Stimulated activated CD8-positive, alpha-beta memory T cell treated with anti-CD3 and anti-CD28 coated beads, Interleukin-12 subunit alpha, Interleukin-12 subunit beta, amount 100 ng/mL, for 4 hours (primary cell): ENCODE measurements at places on chromosomes 16 and 17.

GRCh38 chr17:58330997-58331814 is 2.6 kb upstream of the TSPOAP1 start:
- DNase-seq, result peak; percentile 72

DNA sequence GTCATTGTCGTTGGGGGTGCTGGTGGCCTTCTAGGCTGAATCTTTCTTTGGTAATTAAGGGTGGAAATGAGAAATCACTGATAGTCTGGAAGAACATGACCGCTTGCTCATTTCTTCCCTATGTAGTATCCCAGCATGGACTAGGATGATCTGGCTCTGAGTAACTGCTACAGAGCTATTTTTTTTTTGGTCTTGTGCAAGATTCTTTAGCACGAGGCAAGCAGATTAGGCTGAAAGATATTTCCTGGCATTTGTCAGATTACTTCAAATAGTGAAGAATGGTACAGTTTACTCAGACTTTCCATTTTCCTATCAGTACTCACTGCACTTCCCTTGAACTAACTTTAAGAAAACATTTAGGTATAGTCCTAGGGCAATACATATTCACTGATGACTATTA is 89.0 kb downstream of the SYCE1L start:
- DNase-seq, result no peak

- no peak for DNase-seq
Observed at GRCh38 chr16:85258166-85258565, 145.9 kb upstream of the CIBAR2 start.

DNA sequence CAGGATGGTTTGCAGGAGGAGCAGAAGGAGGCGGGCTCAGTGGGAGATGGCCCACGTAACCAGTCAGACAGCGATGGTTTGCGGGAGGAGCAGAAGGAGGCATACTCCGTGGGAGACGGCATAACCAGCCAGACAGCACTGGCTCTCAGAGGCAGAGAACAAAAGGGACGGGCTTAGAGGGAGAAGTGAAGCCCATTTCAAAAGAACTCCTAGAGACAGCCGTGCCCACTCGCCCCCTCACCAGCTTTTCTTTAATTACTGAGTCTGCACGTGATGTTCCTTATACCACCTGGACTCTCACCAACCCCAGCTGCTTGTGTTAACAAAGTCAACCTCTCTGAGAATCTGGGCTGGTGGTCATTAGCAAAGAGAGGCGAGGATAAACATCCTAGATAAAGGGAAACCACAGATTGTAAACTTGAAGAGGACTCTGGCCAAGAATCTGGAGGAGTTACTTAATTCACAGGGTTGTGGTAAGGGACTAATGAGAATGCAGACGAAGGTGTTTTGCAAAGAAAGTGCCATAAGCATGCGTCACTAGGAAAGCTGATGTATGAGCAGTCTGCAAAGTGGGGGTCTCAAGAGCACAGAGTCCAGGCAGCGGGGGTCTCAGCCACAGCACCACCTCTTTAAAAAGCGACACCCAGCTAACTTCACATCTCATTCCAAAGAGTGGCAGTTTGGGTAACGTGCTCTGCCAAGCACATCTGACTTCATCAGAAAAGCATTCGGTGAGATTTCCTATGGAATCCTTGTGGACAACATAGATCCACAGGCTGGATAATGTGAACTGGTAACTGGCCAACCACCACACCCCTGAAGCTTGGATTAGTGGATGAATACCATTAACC is 51.7 kb downstream of the NXN start:
- no peak for DNase-seq
